ENCODE measurements at places on chromosomes 13 and 19.

DNA sequence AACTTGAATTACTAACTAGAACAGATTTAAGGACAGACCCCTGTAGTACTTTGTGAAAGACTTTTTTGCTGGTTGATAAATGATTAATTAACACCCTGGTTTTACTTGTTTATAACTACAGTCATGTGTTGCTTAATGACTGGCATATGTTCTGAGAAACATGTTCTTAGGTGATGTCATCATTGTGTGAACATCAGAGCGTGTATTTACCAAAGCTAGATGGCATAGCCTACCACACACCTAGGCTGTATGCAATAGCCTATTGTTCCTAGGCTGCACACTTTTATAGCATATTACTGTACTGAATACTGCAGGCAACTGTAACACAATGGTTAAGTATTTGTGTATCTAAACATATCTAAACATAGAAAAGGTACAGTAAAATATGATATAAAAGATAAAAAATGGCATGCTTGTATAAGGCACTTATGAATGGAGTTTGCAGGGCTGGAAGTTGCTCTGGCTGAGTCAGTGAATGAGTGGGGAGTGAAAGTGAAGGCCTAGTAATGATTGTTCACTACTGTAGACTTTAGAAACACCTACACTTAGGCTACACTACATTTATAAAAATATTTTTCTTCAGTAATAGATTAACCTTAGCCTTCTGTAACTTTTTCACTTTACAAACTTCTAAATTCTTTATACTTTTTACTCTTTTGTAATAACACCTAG, 260.3 kb downstream of the KCNRG start:
- DNase-seq = no peak

- no peak for DNase-seq
Measured at GRCh38 chr19:4877753-4878490, 10.5 kb upstream of the PLIN3 start.

DNA sequence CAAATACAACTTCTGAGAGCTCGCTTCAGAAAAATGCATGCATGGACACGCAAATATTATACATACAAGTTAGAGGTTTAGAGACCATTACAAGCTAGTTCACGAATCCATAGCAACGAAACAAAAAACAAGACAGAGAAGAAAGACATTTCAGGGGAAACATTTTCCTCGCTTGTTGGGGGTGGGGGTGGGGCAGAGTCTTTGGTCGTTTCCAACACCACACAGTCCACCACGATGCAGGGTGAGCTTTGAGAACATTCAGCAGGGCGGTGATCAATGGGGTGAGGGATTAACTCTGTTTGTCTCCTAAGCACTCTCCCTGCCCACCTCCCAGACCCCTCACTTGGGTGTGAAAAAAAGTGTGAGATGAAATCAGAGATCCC, 651 bp downstream of the OXGR1 start:
- DNase-seq = no peak

DNA sequence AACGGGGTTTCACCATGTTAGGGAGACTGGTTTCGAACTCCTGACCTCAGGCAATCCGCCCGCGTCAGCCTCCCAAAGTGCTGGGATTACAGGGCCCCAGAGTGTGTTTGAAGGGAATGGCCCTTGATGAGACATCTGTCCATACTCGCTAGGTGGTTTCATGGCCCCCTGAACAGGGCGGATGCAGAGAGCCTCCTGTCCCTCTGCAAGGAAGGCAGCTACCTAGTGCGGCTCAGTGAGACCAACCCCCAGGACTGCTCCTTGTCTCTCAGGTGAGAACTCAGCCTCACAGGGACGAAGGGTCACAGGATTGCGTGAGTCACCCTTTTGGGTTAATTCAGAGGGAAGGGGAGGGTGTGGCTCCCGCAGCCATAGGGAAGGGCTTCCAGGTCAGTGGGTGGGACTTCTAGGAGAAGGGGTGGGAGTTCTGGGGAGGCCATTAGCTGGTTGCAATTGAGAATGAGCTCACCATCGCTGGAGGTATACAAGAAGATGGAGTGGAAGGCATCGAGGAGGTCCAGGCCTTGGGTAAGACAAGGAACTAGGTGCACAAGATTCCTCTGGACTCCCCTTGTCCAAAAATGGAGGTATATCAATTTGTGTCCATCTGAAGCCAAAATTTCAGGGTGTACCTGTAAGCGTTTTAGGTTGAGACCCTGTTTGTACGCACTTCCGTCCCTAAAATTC, 9.2 kb downstream of the SHD start:
- DNase-seq = no peak

DNA sequence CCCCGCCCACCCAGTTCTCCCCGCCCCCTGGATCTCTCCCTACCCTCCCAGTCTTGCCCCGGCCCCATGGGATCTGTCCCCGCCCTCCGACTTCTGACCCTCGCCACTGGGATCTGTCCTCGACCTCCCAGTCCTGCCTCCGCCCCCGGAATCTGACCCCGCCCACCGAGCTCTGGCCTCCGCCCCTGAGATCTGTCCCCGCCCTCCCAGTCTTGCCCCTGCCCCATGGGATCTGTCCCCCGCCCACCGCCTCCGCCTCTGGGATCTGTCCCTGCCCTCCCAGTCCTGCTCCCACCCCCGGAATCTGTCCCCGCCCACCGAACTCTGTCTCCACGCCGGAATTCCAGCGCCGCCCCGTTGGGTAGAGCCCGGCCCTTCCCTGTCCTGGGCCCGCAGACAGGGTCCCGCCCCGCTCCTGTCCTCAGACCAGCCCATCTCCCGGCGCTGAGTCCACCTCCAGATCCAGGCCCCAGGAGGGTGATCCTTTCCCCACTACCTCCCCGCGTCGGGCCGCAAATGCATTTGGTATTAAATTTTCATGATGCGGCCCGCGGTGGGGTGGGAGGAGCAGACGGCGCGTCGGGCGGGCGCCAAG, 1.5 kb upstream of the SLC17A7 start:
- DNase-seq = peak; percentile 47

DNA sequence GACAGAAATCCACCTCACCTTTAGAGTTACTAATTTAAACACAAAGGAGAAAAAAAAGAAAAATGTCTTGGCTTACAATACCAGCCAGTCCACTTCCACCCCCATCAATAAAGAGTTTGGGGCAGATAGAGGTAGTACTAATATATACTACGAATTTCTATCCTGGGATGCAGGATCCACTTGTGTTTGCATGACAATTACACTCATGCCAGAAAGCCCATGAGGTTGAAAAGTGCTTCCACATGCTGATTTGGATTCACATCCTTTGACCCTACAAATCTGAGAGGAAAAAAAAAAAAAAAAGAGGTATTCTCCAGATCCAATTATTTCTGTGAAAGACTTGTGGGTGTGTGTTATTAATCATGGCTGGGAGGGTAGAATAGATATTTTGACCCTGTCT, 335.2 kb downstream of the SLITRK1 start:
- DNase-seq = no peak

- no peak for DNase-seq
Measured at GRCh38 chr19:50461066-50461875, 15.0 kb upstream of the EMC10 start.

- DNase-seq = no peak
Measured at GRCh38 chr19:9381361-9381785, 18.6 kb downstream of the ZNF177 start.

DNA sequence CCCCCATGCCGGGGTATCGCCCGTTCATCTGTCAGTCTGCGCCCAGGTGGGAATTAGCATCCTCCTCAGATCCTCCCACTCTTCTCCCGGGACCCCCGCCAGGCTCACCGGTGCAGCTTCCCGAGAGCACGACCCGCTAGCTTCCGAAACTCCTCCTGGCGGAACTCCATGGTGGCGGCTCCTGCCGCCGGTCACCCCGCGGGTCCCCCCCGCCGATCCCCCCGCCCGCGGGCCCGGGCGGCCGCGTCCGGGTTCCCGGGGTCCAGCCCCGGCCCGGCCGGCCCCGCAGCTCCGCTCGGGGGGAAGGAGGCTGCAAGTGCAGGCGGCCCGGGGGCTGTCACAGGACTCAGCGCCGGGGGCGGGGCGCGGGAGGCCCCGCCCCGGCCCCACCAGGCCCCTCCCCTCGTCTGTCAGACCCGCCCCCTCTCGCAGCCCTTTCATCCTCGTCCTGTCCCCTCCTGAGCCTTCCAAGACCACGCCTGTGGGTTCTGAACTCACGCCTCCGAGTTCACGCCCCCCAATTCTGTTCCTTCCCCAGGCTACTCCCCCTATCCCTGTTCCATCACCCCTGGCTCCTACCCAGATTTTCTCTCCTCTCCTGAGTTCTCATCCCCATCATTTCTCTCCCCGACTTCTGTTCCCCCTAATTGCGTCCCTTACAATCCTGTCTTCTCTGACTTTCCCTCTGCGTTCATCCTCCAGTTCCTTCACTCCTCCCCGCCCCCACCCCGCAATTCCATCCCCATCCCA, at the start of gene SLC17A7:
TSS of gene SLC17A7 (minus strand) at position 318 of the 750 bp plus-strand sequence. CDS start at position 170, 148 bp downstream.
- DNase-seq = no peak

- DNase-seq = no peak
Measured at GRCh38 chr13:67769987-67770341, 539.8 kb upstream of the PCDH9 start.

GRCh38 chr13:28609926-28610325, 49.0 kb upstream of the POMP start:
- DNase-seq = peak; percentile 47

- no peak for DNase-seq
Measured at GRCh38 chr19:45076029-45076850, at the start of gene ZNF296. Gene ZNF296 (minus strand): TSS chr19:45076478. CDS start chr19:45076373, 105 bp downstream.

DNA sequence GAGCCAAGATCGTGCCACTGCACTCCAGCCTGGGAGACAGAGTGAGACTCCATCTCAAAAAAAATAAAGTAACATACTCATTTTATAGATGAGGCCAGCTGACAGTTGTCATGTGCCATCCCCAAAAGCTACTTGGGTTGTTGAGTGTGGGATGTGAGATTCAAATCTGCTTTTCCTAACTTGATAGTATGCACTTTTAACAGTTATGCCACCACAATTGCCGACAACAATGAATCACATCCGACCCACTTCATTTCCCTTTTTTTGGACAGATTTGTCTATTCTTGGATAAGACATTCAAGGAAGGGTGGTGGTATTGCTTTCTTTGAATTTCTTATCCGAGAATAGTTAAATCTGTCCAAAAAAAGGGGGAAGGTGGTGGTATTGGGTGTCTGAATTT, 16.3 kb upstream of the DNMT1 start:
- no peak for DNase-seq

Measured in GM04503 (cell line).